ENCODE measurements at places on chromosomes 2 and 18. TPM values are rescaled to one million over a fixed set of nuclear protein-coding genes. Genes with fewer than 3 reads are reported as not detected.

The ASB18 gene
- not detected for polyA plus RNA-seq

The GYPC gene
- 65.6 TPM for polyA plus RNA-seq

The XDH gene
- polyA plus RNA-seq = 0.03 TPM

The BMP10 gene
- not detected for polyA plus RNA-seq

The PARD3B gene
- 37.7 TPM for polyA plus RNA-seq

The CERKL gene
- polyA plus RNA-seq = 18.3 TPM

The SPDYA gene
- 1.1 TPM for polyA plus RNA-seq

The YES1 gene
- 74.5 TPM for polyA plus RNA-seq

The SPEG gene
- polyA plus RNA-seq = 9.4 TPM

The EPHA4 gene
- polyA plus RNA-seq = 59.1 TPM

The UBE2F gene
- 45.3 TPM for polyA plus RNA-seq

The AQP12B gene
- 0.74 TPM for polyA plus RNA-seq

The PRKAG3 gene
- polyA plus RNA-seq = not detected

The TMEM198 gene
- 2.5 TPM for polyA plus RNA-seq

The MYO7B gene
- 22.3 TPM for polyA plus RNA-seq

The DOCK10 gene
- 13.7 TPM for polyA plus RNA-seq

The HOXD13 gene
- 0.14 TPM for polyA plus RNA-seq

The ALPI gene
- polyA plus RNA-seq = 0.10 TPM

The IL1A gene
- 0.06 TPM for polyA plus RNA-seq

The TOGARAM2 gene
- polyA plus RNA-seq = 0.94 TPM

The MPV17 gene
- polyA plus RNA-seq = 85.0 TPM

The ANKRD30B gene
- polyA plus RNA-seq = 0.26 TPM

The SCN3A gene
- 0.28 TPM for polyA plus RNA-seq

The TUBA4A gene
- polyA plus RNA-seq = 32.6 TPM

The FAM228B gene
- polyA plus RNA-seq = 20.2 TPM

The MC5R gene
- polyA plus RNA-seq = 0.31 TPM

The ARL6IP6 gene
- 66.6 TPM for polyA plus RNA-seq

The IL1RL1 gene
- 0.58 TPM for polyA plus RNA-seq

The KCNG2 gene
- polyA plus RNA-seq = 0.17 TPM

Data from right renal cortex interstitium (tissue), 3 donors.